Stimulated activated CD4-positive, alpha-beta T cell treated with anti-CD3 and anti-CD28 coated beads, Interleukin-4, amount 100 ng/mL, for 1 hour (primary cell): ENCODE measurements at places on chromosomes 4 and X.

DNA sequence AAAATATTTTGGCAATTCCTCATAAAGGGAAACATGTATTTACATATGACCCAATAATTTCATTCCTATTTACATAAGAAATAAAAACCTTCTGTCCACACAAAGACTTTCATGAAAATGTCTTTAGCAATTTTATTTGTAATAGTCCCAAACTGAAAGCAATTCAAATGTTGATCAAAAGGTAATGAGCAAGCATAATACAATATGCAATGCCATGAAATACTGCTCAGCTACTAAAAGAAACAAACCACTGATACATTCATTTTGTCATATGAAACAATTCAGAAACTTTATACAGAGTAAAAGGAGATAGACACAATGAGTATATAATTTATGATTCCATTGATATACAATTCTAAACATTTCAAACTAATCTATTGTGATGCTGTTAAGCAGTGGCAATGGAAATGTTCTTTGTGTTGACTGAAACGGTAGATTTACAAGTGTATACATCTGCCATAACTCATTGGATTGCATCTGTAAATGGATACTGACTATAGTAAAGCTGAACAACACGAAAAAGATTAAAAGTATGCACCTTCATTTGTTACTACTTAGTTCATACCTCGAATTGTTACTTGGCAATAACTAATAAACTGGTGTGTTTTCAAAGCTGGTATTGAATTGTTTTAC, 335.6 kb downstream of the GASK1B start:
- no peak for DNase-seq

DNA sequence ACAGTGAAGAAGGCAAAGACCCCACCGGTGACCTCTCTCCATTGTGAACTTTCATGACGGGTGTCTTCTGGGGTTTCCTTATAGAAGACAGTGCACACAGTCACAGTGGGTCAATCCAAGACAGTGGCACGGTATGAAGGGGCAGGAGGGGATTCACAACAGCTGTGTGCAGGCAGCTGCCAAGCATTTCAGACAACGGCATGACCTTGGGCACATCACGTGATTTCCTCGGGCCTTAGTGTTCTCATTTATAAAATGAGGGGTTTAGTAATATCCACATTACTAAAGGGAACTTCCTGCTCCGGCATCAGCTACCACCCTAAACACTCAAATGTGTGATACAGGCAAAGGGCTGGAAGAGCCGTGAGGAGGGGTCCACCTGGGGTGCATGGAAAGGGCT, 42.9 kb downstream of the RBM47 start:
- no peak for DNase-seq

DNA sequence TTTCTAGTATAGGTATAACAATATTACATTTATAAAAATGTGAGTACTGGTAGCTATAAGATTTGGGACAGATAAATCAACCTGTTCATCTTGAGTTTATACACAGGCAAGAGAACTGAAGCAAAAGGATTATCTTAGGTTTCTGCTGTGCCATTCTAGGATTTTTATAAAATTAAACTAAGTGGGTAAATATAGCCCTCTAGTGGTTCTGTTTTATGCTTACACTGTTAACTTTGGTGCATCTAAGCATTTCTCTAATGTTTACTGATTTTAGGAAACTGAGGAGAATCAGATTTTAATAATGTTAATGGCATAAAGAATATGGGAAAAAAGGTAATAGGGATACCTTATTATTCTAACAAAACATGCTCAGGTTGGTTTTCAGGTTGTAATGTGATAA, 1.1 kb upstream of the RRH start:
- DNase-seq = no peak

DNA sequence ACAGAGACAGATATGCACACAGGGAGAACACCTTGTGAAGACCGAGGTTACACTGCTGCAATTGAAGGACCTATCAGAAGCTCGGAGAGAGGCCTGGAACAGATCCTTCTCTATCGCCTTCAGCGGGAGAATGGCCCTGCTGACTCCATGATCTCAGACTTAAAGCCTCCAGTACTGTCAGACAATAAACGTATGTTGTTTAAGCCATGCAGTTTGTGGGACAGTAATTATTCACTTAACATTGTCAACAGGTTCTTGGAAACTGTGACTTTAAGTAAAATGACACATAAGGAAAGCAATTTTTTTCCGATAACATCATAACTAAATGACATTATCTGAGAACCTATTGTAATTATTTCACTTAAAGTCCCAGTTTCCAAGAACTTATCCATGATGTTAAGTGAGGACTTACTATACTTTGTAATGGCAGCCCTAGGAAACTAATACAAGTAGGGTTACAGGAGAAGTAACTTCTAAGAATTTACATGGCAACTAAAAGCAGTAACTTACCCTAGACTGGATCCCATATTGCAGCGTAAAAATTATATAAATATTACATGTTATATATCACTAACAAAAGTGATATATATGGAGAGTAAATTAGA, 180.8 kb upstream of the MAB21L2 start:
- no peak for DNase-seq

GRCh38 chr4:42654631-42655268, 2.2 kb downstream of the ATP8A1 start:
- DNase-seq = no peak

DNA sequence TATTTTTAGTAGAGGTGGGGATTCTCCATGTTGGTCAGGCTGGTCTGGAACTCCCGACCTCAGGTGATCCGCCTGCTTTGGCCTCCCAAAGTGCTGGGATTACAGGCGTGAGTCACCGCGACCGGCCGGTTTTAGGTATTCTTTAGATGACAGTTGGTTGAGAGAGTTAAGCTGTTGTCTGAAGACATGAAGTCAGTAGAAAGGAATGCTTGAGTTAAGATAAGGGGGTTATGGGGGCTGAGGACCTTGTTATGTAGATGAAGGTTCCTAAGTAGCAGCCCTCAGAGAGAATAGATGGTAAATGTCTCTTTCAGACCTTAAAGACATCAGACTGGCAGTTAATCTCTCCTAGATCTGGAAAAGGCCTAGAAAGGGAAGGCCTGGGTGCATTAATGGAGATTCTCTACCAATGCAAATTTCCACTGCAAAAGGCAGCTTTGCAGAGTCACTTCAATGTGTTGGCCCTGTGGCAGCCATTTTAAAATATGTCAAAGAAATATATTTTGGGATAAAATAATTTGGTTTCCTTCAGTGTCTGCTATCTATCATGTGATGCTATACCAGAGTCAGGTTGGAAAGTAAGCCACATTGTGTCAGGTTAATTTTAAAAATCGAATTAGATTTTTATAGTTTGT, 6.4 kb upstream of the ZNF674 start:
- DNase-seq = no peak

- no peak for DNase-seq
These were observed 49.8 kb downstream of the SCLT1 start for GRCh38 chr4:129043523-129043922.

GRCh38 chr4:41408859-41409593, 128.9 kb upstream of the LIMCH1 start:
- DNase-seq = no peak

DNA sequence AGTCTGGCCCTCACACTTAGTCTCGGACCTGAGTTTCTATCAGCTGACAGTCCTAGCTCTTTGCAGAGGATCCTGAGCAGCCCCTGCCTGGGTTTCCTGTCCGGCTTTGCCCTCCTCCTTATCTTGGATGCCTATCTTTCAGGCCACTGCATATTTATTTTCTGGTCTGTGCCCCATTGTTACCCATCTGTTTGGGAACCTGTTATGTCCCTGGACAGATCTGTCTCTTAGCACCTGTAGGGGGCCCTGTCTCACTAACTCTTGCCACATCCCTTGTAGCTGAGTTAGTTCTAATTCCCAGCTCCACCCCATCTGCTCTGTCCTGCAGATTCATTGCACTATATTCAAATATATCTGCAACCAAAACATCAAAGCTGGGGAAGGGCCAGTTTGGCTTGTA, 514.9 kb upstream of the LCORL start:
- DNase-seq = no peak

DNA sequence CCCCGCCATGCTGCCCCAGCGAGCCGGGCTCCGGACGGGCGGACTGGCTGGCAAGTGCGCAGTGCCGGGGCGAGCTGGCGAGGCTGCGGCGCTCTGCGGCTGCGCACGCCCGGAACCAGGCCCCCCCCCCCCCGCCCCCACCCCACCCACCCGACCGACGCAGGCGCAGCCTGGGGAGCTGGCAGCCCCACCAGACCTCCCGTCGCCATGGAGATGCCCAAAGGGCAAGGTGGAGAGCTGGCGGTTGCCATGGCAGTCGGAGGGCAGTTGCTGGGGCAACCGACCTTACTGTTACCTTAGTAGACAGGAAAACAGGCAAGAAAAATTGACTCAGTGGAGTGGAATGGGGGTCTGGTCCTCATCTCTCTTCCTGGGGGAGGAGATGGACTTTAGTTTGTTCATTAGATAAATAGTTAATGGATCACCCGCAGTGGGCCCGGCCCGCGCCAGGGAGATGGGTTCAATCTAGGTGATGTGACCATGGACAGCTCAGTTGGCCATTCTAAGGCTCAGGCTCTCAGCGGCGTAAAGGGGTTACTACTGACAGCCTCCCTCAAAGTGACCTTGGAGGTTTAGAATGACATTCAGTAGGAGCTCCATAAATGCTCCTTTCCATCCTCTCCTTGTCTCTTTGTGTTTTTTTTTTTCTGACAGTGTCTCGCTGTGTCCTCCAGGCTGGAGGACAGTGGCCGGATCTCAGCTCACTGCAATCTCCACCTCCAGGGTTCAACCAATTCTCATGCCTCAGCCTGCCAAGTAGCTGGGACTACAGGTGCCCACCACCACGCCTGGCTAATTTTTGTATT, at the start of gene PCSK1N:
TSS of gene PCSK1N (minus strand) at position 87 of the 806 bp plus-strand sequence. CDS start at position 9, 78 bp downstream.
- no peak for DNase-seq

- DNase-seq = no peak
These were observed 31.8 kb downstream of the ETNPPL start for GRCh38 chr4:108731006-108731405.

DNA sequence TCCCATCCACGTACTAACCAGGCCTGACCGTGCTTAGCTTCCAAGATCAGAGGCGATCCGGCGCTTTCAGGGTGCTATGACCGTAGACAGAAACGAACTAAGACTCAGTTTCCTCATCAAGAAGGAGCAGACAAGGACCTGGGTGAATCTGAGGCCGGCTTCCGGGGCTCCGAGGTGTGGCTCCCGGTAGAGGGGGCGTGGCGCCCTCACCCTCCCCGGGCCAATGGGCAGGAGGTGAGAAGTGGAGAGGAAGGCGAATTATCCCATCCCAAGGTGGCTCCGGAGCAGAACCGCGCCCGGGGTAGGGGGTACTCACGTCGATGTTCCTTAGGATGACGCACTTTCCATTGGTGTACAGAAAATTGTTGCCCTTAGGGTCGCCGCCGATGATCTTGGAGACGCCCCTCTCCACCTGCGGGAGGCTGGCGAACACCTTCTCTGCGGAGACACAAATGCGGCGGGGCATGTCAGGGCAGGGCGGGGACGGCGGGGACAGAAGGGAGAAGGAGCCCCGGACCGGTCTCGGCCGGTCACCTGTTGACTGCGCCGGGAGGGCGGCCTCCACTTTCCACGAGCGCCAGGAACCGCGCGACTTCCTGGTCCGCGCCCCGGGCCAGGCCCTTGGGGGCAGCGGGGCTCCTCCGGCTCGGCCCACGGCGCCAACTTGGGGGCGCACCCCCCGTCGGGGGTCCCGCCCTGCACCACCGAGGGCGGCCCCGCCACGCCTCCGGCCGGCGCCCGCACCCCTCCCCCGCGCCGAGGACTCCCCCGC, 616 bp downstream of the WDR1 start:
- peak; percentile 69 for DNase-seq

GRCh38 chrX:101395789-101396188, 5.0 kb downstream of the RPL36A start:
- DNase-seq = no peak

- DNase-seq = no peak
These were observed 355.2 kb upstream of the RASGEF1B start for GRCh38 chr4:81826817-81827424.

DNA sequence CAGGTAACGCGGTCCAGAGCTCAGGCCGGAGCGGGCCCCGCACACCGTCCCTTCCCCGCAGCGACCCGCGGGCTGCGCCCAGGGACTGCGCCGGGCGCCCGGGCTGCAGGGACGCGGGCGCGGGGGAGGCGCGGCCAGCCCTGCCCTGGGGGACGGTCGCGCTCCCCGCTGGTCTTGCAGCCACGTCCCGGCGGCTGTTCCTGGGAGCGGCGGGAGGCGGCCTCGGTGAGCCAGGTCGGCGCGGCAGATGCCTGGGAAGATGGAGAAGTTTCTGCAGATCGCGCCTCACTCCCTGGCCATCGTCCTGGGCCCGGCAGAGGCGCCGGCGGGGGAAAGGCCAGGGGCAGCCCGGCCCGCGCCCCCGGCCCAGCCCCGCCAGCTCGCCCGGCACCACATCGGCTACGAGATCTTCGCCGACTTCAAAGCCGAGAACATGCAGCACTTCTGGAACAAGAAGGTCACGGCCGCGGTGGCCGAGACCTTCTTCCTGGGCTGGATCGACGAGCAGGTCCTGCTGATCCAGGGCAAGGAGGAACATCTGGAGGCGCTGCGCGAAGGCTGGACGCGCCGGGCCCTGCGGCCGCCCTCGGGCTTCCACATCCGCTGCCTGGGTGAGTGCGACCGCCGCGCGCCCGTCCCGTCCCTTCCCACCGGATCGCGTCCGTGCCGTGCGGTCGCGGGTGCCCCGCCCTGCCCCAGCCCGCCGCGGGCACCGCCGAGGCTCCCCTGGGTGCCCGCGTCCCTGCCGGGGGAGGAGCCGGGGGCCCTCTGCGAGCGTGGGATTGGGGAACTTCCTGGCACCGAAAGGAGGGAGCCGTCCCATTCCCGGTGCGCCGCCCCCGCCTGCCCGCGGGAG, 107.4 kb upstream of the STOX2 start:
- no peak for DNase-seq

DNA sequence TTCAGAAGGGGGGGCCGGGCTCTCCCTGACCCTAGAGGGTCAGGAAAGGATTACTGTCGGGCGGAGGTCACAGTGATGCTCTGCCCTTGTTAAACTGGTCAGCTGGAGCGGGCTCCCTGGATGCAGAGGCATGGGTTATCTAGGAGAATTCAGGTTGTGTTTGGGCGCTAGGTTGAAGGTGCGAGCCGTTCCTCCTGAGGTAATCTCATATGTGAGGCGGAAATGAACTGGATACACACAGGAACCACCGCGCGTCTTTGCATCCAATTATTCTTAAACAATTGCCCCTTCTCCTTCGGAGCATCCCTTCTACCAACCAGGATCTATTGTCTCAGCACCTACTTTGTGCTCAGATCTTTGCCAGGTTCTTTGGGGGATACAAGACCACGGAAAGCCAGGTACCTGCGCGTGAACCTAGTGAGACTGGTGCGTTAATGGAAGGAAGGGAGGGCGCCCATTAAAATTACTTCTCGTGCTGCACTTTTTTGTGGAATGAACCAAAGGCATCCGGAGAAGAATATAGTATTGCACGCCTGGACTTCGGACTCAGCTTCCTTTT, 28.4 kb downstream of the HAND2 start:
- DNase-seq = no peak

DNA sequence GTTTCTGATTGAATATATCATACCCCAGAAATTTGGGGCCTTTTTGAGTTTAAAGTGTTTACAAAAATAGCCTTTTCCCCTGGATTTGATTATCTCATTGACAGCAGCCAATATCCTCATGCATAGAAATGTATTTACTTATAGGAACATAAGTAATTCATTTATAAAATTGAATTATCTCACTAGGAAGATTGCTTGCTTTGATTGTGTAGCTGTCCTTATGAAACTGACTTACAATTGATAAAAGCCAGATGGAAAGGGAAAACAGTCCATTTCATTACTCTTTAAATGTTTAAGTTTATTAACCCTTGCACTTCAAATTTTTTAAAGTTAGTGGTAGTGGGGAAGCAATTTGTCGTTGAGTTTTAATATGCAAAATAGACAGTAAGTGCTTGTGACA, 310.2 kb upstream of the TBX22 start:
- no peak for DNase-seq

GRCh38 chrX:150099316-150099715, 161.0 kb upstream of the EOLA2 start:
- DNase-seq = no peak

GRCh38 chr4:54695337-54695736, 37.6 kb downstream of the KIT start:
- no peak for DNase-seq
